ENCODE measurements at places on chromosomes 11 and 22.

DNA sequence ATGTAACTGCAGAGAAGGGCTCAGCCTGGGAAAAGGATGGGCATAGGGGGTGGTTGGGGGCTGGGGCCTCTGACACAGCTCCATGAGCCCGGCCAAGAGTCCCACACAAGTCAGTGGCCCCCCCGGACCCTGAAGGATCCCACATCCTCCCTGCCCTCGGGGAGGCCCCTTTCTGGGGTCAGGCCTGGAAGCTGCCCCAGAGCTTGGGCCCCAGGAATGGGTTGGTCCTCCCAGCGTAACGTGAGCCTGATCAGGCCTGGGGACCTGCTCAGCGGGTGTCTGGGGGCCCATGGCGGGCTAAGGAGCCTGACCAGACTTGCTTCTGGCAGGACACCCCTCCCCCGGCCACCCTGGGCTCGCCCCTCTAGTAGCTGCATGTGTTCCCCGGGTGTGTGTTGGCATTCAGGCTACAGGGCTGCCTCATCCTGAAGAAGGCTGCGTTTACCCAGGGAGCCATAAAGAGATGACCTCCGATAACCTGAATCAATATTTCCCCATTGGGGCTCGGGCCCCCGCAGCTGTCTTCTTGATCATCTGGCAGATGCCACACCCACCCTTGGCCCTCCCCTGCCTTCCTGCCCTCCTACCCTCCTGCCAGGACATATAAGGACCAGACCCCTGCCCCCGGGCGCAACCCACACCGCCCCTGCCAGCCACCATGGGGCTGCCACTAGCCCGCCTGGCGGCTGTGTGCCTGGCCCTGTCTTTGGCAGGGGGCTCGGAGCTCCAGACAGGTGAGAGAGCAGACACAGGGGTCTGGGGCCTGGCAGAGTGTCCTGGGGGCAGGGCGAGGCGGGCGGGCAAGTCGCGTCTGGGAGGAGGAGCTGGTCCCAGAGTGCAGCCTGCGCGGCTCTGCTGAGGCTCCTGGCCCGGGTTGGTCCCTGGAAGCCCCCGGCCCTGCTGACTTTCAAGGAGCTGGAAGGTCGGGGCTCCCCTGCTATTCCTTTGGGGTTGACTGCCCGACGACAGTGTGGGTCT, at the start of gene MUC2:
MUC2 (plus strand) TSS at position 631 of the 978 bp plus-strand sequence.
- DNase-seq, result no peak

- DNase-seq, result no peak
Observed at GRCh38 chr11:35058669-35059434, 80.1 kb upstream of the CD44 start.

DNA sequence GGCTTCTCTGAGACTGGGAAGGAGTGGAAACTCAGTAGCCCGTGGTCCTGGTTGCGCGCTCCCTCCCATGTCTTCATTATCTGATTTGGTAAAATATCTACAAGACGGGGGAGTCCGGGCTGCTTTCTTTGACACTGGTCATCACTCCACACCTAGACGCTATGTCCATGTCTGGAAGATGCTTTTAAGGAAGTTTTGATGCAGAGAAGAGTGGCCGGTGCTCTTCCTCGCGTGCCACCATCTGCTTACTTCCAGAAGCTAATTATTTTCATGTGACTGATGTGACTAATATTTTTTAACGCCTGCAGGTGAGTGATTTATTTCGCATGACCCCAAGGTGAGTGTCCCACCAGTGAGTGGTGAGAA, 339 bp upstream of the TRIM21 start:
- no peak for DNase-seq

DNA sequence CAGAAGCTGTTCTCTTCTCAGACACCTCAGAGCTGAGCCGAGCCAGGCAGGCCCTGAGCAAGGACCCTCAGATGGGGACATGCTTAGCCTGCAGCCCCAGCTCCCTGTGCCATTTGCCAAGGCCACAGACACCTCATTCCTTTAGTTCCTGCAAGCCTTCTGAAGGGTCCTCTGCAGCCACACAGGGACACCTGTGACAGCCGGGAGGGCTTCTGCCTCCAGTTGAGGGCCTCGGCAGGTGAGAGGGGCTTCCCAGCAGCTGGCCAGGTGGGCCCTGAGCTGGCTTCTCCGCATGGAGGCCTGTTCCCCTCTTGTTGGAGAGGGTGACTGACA, 18.2 kb downstream of the INCENP start:
- DNase-seq, result no peak

GRCh38 chr11:77457340-77457739, 16.6 kb downstream of the PAK1 start:
- DNase-seq, result no peak
